Mesenchymal stem cell (in vitro differentiated cells and primary cell): ENCODE measurements at places on chromosomes 3 and 15.

- peaks cover 61% of the 10 kb centered on the region for H3K4me1 ChIP-seq
- no peak overlapping the region for H3K4me3 ChIP-seq
- no peak for DNase-seq
- H3K27me3 ChIP-seq = no peaks in the 10 kb centered on the region
- no peaks in the 10 kb centered on the region for H3K36me3 ChIP-seq
- no peak overlapping the region for H3K27ac ChIP-seq
Measured at GRCh38 chr15:74402873-74403587, 30.7 kb downstream of the SEMA7A start.

GRCh38 chr3:111691293-111691909 lies 96.3 kb upstream of the ZBED2 start:
- H3K4me1 ChIP-seq = peaks cover 4% of the 10 kb centered on the region
- H3K27me3 ChIP-seq = no peaks in the 10 kb centered on the region
- H3K4me3 ChIP-seq = no peak overlapping the region
- no peaks in the 10 kb centered on the region for H3K36me3 ChIP-seq
- peak overlapping the region; percentile 23 for H3K27ac ChIP-seq

- H3K4me1 ChIP-seq = no peaks in the 10 kb centered on the region
- peak overlapping the region; percentile 75 for H3K27ac ChIP-seq
- H3K27me3 ChIP-seq = no peaks in the 10 kb centered on the region
- peaks cover 9% of the 10 kb centered on the region for H3K36me3 ChIP-seq
- peak; percentile 20 for DNase-seq
- no peak overlapping the region for H3K4me3 ChIP-seq
Measured at GRCh38 chr3:183664913-183665381, 29.5 kb downstream of the KLHL24 start.

DNA sequence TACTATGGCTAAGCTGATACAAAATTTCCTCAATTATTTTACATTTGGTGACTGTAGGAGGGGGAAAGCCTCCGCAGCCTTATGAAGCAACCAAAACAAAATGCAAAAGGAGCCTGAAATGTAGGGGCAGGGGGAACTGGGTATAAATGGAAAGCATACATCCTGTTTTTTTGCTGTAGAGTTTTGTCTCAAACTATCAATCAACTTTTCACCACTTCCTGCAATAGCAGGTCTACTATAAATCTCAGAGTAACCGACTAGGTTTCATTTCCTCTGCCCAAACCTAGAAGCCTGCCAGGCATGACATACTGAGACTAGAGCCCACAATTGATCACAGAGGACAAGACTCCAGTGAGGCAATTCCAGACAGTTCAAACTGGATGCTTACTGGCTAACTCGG lies 91.3 kb downstream of the SHQ1 start:
- H3K36me3 ChIP-seq = no peaks in the 10 kb centered on the region
- H3K27ac ChIP-seq = no peak overlapping the region

DNA sequence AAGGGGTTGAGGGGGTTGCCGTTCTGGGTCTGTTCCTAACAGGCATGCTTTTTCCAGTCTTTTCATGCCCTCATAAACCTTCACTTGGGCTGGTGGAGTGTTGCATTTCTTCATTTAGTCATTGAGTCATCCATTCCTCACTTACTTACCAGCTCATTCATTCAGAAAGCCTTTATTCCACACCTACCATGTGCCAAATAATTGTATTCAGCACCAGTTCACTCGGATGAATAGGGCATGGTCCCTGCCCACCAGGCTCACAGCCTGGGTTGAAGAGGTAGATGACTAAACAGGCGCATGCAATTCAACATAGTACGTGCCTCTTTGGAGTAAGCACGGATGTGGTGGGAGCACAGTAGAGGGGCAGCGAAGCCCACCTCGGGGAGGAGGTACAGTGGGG lies 35.1 kb upstream of the THSD4 start:
- no peaks in the 10 kb centered on the region for H3K36me3 ChIP-seq
- no peak overlapping the region for H3K27ac ChIP-seq
- no peaks in the 10 kb centered on the region for H3K4me1 ChIP-seq
- peak overlapping the region; percentile 17 for H3K4me3 ChIP-seq
- H3K27me3 ChIP-seq = no peaks in the 10 kb centered on the region

DNA sequence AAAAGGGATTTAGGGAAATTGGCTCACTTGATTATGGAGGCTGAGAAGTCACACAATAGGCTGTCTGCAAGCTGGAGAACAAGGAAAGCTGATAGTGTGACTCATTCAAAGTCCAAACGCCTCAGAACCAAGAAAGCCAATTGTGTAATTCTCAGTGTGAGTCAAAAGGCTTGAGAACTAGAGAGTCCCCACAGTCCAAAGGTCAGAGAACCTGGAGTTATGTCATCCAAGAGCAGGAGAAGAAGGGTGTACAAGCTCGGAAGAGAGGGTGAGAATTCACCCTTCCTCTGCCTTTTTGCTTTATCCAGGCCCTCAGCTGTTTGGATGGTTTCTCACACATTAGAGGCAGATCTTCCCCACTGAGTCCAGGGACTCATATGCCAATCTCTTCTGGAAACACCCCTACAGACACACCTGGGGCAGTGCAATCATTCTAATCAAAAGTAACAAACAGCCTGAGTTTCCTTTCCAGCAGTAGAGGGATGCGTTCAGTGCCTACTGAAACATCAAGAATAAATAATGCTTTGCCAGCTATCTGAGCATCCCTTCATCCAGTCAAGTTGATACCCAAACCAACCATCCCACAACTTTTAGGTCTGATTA lies 271.5 kb downstream of the SATB1 start:
- no peak overlapping the region for H3K4me3 ChIP-seq
- H3K4me1 ChIP-seq = peaks cover 2% of the 10 kb centered on the region
- no peaks in the 10 kb centered on the region for H3K27me3 ChIP-seq
- peak; percentile 56 for DNase-seq
- no peak overlapping the region for H3K27ac ChIP-seq

- no peaks in the 10 kb centered on the region for H3K27me3 ChIP-seq
- no peak overlapping the region for H3K4me3 ChIP-seq
- no peak overlapping the region for H3K27ac ChIP-seq
- H3K36me3 ChIP-seq = no peaks in the 10 kb centered on the region
- no peak for DNase-seq
Measured at GRCh38 chr15:49964551-49964950, 154.5 kb downstream of the ATP8B4 start.

DNA sequence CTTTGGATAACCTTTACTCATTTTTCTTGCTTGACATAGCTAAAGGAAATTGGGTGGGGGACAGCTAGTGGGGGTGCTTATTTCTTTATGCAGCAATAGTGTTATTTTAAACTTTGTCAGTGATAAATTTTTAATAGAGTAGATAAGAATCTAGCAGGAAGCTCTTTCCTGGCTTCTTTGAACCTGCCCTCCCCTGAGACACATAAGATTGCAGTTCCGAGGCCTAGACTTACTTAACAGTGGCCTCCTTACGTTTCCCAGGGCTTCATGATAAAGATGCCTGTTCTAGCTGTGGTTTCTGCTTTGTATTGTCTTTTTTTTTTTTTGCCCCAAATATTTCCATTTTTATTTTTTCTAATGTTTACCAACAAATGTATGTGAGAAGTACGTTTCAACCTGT lies 170.1 kb downstream of the VPS8 start:
- no peak overlapping the region for H3K4me3 ChIP-seq
- no peak for DNase-seq
- no peaks in the 10 kb centered on the region for H3K27me3 ChIP-seq

DNA sequence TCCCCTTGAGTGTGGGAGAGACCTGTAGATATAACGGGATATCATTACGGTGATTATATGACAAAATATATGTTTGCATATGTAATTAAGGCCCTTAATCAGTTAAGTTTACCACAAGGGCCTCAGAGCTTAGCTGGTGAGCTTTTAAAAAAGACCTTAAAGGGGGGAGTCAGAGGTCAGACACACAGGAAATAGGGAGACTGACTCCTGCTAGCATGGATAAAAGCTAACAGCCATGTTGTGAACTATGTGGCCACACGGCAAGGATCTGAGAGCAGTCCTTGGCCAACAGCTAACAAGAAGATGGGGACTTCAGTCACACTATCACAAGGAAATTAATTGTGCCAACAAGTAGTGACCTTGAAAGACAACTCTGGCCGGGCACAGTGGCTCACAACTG lies 3.1 kb downstream of the STAG1 start:
- H3K4me3 ChIP-seq = peak overlapping the region; percentile 91
- H3K27me3 ChIP-seq = no peaks in the 10 kb centered on the region

GRCh38 chr3:106809041-106809440 lies 568.2 kb upstream of the CCDC54 start:
- no peaks in the 10 kb centered on the region for H3K4me1 ChIP-seq
- no peak overlapping the region for H3K27ac ChIP-seq
- H3K4me3 ChIP-seq = no peak overlapping the region
- H3K36me3 ChIP-seq = no peaks in the 10 kb centered on the region
- no peaks in the 10 kb centered on the region for H3K27me3 ChIP-seq

GRCh38 chr3:76222201-76222600 lies 436.9 kb upstream of the ZNF717 start:
- H3K27me3 ChIP-seq = no peaks in the 10 kb centered on the region
- H3K36me3 ChIP-seq = no peaks in the 10 kb centered on the region
- no peak overlapping the region for H3K27ac ChIP-seq
- DNase-seq = peak; percentile 16
- no peak overlapping the region for H3K4me3 ChIP-seq

- DNase-seq = peak; percentile 85
- peaks cover 22% of the 10 kb centered on the region for H3K36me3 ChIP-seq
- H3K27me3 ChIP-seq = no peaks in the 10 kb centered on the region
- peaks cover 2% of the 10 kb centered on the region for H3K4me1 ChIP-seq
- no peak overlapping the region for H3K4me3 ChIP-seq
Measured at GRCh38 chr3:125556314-125556713, 36.3 kb upstream of the SNX4 start.

DNA sequence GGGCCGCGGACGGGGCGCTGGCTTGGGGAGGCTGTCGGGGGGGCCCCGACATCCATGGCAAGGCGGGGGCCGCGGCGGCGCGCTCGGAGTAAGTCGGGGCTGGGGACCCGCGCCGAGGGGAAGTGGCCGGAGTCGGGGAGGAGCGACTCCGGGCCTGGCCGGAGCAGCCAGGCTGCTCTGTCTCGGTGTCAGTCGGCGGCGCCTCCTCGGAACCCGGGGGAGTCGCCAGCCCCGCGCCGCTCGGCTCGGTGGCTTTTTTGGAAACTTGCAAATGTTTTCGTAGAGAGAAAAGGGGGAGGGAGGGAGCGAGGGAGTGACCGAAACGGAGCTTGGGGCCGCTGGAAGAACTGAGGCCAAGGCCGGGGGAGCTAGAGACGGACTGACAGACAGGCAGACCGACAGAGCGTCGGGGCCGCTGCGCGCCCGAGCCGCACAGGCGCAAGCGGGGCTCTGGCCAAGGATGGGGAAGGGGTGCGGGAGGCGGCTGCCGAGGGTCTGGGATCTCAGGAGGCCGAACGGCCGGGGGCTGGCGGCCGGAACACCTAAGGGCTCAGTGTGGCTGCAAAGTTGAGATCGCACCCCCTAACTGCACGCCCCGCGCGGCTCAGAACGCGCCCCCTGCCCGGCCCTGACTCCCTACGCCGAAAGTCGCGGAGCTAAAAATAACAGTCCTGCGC lies 5.0 kb downstream of the PTH1R start:
- DNase-seq = peak; percentile 40
- peaks cover 43% of the 10 kb centered on the region for H3K27me3 ChIP-seq
- peak overlapping the region; percentile 51 for H3K4me3 ChIP-seq
- H3K27ac ChIP-seq = no peak overlapping the region
- H3K4me1 ChIP-seq = peaks cover 37% of the 10 kb centered on the region

DNA sequence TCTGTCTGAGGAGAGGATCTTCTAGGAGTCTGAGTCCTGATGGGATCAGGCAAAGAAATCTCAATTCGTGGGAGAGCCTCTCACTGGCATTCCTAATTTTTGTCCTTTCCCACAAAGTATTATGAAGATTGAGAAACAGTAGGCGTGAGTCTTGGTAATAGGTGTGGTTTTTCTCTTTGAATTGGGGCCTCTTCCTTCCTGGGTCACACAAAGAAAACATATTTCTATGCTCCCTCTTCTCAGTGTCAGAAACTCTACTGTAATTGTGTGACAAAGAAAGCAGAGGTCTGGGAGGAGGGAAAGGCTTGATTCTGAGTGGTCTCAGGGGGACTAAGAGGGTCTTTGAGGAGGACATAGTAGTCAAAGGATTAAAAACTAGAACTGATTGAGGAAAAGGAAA lies 6.0 kb downstream of the GABRR3 start:
- H3K36me3 ChIP-seq = no peaks in the 10 kb centered on the region
- no peak overlapping the region for H3K27ac ChIP-seq
- H3K27me3 ChIP-seq = peaks cover 8% of the 10 kb centered on the region
- DNase-seq = no peak
- H3K4me3 ChIP-seq = no peak overlapping the region

DNA sequence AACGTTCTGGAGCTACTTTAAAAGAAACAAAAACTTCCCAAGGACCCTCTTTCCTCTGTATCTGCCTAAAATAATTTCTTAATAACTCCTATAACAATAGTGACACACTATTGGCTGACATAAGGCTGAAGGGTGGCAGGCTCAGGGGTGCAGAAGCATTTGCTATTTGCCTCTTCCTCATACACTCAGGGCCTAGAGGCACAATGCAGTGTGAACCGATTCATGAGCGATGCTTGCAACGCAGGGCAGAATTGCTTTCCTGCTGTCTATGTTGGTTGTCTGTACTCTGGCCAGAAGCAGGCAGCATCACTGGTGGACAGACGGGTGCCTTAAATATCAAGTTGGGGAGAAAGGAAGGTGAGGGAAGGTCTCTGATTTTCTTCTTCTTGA lies 157.4 kb downstream of the AGBL1 start:
- no peaks in the 10 kb centered on the region for H3K4me1 ChIP-seq
- no peak overlapping the region for H3K4me3 ChIP-seq
- H3K27ac ChIP-seq = no peak overlapping the region
- H3K27me3 ChIP-seq = no peaks in the 10 kb centered on the region
- no peaks in the 10 kb centered on the region for H3K36me3 ChIP-seq

- peaks cover 5% of the 10 kb centered on the region for H3K27me3 ChIP-seq
- H3K27ac ChIP-seq = no peak overlapping the region
- no peaks in the 10 kb centered on the region for H3K36me3 ChIP-seq
- DNase-seq = no peak
Measured at GRCh38 chr15:101559952-101560351, 70.4 kb upstream of the PCSK6 start.

- H3K36me3 ChIP-seq = no peaks in the 10 kb centered on the region
- H3K4me1 ChIP-seq = peaks cover 6% of the 10 kb centered on the region
- no peaks in the 10 kb centered on the region for H3K27me3 ChIP-seq
Measured at GRCh38 chr3:197224034-197224444, 74.4 kb downstream of the DLG1 start.

DNA sequence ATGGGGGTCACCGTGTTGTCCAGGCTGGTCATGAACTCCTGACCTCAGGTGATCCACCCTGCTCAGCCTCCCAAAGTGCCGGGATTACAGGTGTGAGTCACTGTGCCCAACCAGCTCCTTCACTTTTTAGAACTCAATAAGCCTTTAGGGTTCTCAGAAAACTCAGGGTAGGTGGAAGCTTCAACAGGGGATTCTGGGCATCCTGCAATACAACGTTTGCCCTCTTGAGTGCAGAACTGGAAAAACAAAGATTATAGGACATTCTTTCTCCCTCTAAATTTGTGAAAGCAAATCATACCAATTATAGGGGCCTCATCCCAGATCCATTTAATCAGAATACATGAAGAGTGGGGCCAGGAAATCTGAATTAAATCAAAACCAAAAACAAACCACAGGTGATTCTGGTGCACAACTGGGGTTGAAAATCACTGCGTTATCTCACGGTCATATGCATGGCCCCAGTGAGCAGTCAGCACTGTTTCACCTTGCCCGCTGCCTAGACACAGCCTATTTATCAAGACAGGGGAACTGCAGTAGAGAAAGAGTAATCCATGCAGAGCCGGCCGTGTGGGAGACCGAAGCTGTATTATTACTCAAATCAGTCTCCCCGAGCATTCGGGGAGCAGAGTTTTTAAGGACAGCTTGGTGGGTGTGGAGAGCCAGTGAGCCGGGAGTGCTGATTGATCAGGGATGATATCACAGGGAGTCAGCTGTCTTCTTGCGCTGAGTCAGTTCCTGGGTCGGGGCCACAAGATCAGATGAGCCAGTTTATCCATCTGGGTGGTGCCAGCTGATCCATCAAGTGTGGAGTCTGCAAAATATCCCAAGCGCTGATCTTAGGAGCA lies 58.4 kb downstream of the TMEM44 start:
- peak overlapping the region; percentile 7 for H3K4me3 ChIP-seq
- H3K4me1 ChIP-seq = peaks cover 21% of the 10 kb centered on the region
